GM12891 (cell line): ENCODE measurements at places on chromosomes 5 and 9.

GRCh38 chr5:40736103-40736875, 19.5 kb downstream of the TTC33 start:
- no peak for DNase-seq

- no peak for DNase-seq
Measured at GRCh38 chr5:148992265-148992664, 70.6 kb downstream of the SH3TC2 start.

DNA sequence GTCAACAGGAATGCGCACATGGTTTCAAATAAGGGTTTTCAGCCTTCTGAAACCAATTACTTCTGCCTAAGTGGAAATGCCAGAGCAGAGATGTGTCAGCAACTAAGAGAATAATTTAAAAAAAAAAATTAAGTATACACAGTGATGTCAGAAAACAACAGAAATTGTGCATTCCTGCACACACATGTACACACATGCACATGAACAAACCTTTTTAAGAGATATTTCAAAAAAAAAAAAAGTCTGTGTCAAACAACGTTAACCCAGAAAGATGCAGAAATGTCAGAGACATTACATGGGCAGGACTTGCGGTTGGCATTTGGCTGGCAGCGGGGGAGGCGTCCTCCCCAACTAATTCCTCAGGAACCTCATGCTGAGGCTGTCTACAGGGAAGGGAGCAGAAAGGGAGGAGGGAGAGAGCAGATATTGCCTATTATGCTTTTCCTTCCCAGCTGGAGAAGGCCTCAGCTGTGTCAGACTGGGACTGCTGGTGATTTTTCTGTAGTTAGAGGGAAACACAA, 536.9 kb upstream of the WWC1 start:
- DNase-seq, result no peak

DNA sequence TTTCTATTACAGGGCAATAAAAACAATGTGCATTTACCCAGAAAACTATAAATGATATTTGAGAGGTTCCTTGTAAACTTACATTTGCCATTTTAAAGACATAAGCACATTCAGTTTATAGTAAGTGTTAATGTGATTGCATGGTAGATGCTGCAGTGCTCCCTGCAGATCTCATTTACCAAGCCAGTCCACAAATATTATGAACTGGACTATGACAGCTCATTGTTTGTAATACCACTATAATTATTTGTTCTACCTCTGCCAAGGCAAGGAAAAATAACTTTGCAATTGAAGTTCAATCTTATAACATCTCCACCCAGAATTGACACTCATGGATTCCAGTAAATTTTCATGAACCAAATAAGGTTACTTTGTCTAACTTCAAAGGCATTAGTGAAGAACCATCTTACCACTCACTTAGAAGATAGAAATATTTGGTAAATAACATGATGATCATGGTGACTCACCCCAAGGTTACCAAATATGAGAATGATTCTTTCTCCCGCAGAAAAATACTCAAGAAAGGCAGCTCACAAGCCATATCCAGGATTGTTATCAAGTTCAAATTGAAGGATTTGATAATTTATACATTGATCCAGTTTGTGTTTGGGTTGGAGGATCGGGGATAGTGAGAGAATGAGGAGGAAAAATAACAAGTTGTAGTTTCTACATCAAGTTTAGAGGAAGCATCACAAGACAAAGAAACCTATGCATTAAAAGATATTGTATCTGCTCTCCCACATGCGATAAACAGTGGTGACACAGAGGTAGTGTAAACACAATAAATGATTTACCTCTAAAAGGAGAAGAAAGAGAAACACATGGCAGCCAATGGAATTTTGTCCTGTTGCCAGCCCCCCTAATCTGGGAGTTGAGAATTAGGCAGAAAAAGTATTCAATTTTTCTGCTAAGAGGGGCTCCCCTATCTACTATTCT, 29.5 kb downstream of the CDH9 start:
- DNase-seq, result no peak

DNA sequence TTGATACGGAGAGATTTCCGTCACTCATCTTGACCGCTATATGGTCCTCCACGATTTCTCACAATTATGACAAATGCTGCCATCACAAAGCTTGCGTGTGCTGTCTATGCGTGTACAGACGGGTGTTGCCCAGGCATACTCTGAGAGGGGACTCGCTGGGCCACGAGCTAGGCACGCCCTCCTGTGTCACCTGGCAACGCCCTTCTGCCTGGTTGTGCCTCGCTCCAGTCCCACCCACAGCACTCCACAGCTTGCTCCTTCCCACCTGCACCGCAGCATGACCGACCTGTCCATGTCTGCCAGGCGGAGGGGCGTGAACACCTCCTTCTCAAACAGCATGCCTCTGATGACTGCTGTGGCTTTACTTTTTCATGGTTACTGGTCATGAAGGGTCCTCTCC, 55.6 kb downstream of the CAMSAP1 start:
- no peak for DNase-seq

DNA sequence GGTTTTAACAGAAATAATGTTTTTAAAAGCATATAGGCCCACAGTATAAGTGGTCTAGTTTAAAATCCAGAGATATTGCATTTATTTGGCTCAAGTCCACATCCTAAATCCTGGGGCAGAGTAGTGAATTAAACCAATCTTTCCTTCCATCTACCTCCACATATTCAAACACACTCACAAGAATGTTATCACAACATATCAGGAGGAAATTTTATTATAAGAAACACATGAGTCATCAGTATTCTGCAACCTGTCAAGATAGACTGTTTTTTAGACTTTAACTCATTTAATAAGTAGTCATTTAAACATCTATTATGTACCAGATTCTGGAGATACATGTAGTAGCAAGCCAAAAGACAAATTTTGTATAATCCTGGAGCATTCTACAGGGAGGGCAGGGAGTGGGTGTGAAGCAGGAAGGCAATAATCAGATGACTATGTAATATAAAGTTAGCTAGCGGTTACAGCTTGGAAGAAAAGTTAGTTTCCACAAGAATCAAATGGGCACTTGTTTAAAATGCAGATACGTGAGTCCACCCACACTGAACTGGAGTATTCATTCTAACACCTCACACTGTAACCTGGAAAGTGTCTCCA, 187.3 kb upstream of the PIK3R1 start:
- no peak for DNase-seq

GRCh38 chr9:34331196-34331595, 1.8 kb downstream of the NUDT2 start:
- DNase-seq, result no peak

DNA sequence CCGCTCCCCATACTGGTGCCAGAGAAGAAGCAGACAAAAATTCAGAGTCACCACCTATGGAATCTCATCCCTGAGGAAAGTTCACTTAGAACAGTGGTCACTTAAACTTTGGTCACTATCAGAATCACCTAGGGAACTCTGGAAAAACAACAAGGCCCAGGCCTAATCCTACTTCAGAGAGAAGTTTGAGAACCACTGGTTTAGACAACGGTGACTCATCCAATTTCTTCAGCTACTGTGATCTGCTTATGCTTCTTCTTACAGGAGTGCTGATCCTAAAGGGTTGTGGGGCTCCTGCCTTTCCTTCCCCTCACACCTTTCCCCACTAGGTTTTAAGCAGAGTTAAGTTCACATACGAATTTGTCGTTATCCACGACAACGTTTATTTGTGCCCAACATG, 194.7 kb upstream of the KLF4 start:
- no peak for DNase-seq

DNA sequence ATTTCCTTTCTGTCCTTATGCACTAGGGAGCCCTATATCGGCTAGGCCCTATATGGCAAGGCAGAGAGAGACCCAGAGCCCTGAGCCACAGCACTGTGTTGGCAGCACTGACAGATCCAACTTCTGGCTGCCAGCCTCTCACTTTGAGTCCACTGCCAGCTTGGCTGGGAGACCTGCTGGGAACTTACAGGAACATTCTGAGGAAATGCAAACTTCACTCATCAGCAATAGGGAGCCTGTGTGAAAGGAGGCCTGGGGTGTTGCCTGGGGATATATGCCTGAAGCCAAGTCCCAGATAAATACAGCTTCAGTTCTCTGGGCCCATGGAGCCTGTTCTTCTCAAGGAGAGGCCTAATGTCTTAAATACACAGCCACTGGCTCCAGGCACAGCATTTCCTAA, 78.0 kb downstream of the ADRB2 start:
- DNase-seq, result no peak

- no peak for DNase-seq
Measured at GRCh38 chr5:156189628-156190027, 137.3 kb upstream of the SGCD start.

DNA sequence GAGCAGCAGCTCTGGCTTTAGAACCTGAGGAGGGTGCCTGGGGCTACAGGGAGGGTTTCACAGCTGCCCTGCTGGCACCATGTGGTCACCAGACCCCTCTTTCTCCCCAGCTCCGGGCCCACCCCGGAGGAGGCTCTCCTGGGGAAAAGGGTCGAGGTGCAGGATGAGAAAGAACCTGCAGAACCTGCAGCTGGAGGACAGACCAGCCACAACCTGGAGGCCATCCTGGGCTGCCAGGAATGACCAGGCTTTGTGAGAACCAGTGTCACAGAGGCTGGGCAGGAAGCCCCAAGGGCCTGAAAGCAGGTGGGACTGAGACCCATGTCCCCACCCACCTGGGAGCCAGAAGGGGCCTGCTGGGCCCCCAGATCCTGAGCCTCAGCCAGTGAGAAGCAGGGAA, 23.0 kb downstream of the SEMA4D start:
- no peak for DNase-seq

GRCh38 chr9:133103987-133104505, 17.0 kb downstream of the RALGDS start:
- DNase-seq, result no peak

- DNase-seq, result no peak
Measured at GRCh38 chr9:76684213-76684612, 80.0 kb upstream of the PCA3 start.

- no peak for DNase-seq
Measured at GRCh38 chr5:31453522-31453921, 78.4 kb downstream of the DROSHA start.
